Kasumi-1 (cell line): ENCODE measurements at places on chromosomes 1 and 21.

DNA sequence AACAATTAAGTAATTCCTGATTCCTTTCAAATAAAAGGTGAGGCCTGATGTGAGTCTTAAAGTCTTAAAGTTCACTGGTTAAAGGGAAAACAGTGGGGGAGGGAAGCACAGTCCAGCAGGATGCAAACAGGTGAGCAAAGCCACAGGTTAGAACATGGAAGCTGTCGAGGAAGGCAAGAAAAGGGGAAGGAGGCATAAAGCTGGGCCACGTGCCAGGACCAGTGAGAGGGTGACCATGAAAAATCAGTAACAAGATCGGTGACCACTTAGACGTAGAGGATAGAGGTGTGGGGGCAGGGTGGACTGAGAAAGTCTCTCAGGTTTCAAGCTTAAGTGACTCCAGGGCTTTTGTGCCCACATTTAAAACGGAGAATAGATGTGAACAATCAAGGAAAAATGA is 231.3 kb downstream of the SETD4 start:
- no peak for DNase-seq

- no peak for DNase-seq
Measured at GRCh38 chr1:58789996-58790660, 6.3 kb upstream of the JUN start.

DNA sequence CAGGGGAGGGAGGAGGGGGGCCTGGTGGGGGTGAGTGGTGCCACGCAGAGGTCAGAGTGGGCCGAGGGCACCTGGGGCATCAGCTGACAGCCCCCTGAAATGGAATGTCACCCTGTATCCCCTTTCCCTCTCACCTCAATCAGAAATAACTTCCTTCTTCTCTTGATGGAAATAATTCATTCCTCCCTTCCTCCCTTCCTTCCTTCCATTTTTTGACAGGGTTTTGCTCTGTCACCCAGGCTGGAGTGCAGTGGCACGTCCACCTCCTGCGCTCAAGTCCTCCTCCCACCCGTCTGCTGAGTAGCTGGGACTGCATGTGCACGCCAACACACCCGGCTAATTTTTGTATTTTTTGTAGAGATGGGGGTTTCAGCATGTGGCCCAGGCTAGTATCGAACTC is 48.4 kb upstream of the LRRC3 start:
- DNase-seq = no peak

DNA sequence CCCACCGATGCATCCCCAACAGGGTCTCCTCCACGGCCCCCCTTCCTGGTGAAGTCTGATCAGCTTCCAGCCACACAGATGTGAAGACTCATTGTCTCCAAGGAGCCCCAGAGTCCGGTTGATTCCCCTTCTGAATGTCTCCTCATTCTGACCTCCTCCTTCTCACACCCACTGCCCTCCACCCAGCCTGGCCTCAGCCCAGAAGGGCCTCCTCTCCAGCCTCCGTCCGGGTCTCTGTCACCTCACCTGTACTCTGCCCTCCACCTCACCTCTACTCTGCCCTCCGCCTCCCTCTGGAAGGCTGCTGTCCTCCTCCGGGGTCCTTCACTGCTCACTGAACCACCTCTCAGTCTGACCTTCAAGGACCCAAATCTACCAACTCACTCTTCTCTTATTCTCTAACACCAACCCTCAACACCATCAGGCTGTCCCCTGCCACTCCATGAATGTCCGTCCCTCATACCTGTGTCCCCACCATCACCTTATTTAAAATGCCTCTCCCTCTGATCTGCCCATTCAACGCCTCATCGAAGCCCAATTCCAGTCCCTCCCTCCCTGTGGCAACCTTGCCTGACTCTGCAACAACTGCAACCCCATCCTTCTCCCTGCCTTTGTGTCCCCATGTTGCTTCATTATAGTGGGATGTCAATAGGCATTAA is 201.2 kb downstream of the TOMM20 start:
- no peak for DNase-seq

DNA sequence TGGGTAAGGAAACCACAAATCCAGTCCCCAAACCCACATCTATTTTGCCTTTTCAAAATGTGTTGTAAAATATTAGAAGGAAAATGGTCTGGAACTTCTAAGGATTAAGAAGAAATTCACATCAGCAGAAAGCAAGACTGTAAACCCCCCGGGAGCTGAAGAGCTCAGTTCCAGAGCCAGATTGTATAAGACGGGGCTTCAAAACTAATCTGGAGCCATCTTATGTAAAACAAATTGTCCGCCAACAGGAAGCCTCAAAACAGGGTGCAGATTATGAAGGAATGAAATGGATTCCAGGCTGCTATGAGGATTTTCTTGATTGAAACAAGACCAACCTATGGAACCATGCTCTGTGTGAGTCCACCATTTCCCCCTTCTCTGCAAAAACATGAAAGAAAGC is 25.1 kb upstream of the HUNK start:
- DNase-seq = no peak

GRCh38 chr21:28332796-28333195 is 659.9 kb downstream of the LTN1 start:
- DNase-seq = no peak

DNA sequence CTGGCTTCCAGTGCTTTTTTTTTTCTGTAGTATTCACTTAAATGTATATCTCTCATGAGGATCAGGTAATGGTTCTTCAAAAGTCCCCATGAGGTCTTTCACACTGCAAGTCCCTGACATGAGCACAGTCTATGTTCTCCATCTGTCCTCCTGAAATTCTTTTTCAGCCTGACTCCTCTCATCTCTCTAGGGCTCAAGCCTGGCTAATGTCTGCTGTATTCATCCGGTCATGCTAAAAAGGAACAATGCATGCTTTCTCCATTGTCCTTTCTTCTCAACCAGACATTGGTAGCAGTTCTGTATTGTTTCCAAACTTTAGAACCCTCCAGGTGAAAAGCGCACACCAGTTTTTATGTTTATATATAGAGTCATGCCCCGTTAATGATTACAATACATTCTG is 368.3 kb upstream of the OLFM3 start:
- no peak for DNase-seq

DNA sequence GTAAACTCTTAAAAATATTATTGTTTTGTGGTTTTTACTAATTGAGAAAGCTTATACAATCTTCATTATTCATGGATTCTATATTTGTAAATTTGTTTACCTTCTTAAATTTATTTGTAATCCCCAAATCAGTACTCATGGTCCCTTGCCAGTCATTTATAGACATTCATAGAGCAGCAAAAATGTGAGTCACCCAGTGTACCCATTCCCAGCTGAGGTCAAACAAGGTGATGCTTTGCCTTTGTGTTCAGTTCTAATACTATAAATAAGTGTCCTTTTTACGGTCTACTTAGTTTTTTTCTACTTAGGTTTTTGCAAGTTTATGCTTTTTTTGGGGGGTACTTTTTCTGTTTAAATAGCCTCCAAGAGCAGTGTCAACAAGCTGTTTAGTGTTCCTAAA is 36.1 kb downstream of the SORT1 start:
- DNase-seq = no peak

GRCh38 chr21:28580585-28580984 is 412.1 kb downstream of the LTN1 start:
- no peak for DNase-seq

- no peak for DNase-seq
Measured at GRCh38 chr1:230077436-230078213, 10.6 kb downstream of the GALNT2 start.

GRCh38 chr1:33985656-33986055 is 121.8 kb downstream of the HMGB4 start:
- no peak for DNase-seq

DNA sequence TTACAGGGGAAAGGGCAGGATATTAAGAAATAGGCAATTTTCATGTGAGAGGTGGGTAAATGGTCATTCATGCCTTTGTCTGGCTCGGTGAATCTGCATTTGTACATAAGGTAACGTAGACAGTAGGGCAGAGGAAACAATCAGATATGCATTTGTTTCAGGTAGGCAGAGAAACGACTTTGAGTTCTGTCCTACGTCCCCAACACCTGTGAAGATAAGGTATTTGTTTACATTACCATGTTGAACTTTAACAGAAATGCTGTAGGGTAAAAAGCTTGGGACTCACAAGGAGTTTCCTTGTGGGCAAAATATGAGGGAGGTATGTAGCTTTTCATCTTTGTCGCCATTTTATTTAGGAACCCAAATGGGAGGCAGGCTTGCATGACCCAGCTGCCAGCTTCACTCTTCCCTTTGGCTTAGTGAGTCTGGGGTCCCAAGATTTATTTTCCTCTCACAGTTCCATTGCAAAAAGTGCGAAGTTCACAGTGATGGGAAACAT is 31.4 kb downstream of the B3GALT5 start:
- DNase-seq = no peak

DNA sequence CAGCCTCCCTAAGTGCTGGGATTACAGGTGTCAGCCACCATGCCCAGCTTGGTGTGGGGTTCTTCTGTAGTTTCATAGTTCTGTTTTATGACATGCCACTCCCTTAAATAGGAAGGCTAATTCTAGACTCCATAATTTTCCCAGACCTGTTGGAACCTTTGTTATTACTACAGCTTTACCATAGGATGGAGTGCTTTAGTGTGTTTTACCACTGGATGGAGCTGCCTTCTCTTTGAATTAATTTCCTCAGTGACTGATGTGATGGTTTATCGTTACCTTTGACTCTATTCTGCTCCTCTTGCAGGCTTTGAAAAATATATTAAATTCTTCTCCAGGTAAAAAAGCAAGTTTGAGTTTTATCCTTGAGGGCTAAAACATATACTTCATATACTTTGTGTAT is 84.6 kb upstream of the NEK7 start:
- no peak for DNase-seq

- no peak for DNase-seq
Measured at GRCh38 chr1:169113613-169114119, 7.2 kb downstream of the ATP1B1 start.

- no peak for DNase-seq
Measured at GRCh38 chr1:183051546-183051945, 28.3 kb downstream of the LAMC1 start.

GRCh38 chr1:247357052-247357780 is 25.5 kb upstream of the ZNF496 start:
- DNase-seq = no peak

GRCh38 chr1:100894603-100895539 is at the start of gene EXTL2:
Gene EXTL2 (minus strand): TSS chr1:100894842. CDS start chr1:100888757, 6,085 bp downstream.
- peak; percentile 86 for DNase-seq

DNA sequence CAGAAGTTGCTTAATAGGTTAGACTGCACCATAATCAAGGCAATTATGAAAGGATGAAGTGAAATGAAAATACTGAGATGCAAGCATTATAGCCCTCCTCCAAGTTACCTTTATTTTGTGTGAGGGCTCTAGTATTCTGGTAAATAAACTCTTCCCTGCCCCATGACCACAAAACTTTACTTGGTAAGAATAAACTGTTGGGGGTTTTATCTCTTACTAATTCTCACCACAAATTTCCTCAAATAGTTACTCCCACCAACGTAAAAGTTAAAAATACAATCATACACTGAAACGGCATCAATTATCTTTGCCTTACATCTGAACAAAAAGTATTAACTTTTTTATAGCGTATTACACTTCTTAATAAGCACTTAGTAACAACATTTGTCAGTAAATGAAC is 29.5 kb downstream of the C21orf91 start:
- peak; percentile 9 for DNase-seq

GRCh38 chr1:110067893-110068645 is 2.4 kb downstream of the ALX3 start:
- no peak for DNase-seq

- peak; percentile 54 for DNase-seq
Measured at GRCh38 chr1:186374303-186375151, 526 bp downstream of the TPR start.

GRCh38 chr1:46823151-46823550 is 24.3 kb downstream of the CYP4B1 start:
- no peak for DNase-seq

GRCh38 chr1:208137193-208137592 is 107.0 kb downstream of the PLXNA2 start:
- DNase-seq = no peak

GRCh38 chr1:21369905-21370304 is 70.0 kb upstream of the NBPF3 start:
- DNase-seq = no peak

GRCh38 chr1:100234432-100234831 is 15.2 kb downstream of the DBT start:
- no peak for DNase-seq
